ENCODE measurements at places on chromosomes 1 and 21. TPM values are rescaled to one million over a fixed set of nuclear protein-coding genes. Genes with fewer than 3 reads are reported as not detected.

DNA sequence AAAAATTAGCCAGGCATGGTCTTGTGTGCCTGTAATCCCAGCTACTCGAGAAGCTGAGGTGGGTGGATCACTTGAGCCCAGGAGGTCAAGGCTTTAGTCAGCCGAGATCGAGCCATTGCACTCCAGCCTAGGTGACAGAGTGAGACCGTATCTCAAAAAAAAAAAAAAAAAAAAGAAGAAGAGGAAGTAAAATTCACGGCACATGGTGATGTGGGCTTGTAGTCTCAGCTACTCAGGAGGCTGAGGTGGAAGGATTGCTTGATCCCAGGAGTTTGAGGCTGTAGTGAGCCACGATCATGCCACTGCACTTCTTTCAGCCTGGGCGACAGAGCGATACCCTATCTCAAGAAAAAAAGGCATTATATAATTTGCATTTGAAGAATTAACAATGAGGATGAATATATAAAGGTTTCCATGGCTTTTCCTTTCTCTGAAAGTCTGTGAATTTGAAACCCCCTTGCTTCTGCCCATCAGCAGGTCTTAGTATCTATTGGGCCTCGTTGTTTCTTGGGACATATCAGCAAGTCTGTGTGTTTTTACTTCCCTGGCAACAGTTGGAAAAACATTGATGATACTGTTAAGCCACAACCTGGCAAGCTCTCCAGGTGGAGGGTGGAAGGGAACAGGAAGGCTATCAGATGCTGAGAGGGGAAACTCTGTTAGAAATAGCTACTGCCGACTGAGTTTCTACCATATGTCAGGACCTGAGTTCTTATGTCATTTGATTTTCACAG, 4.6 kb upstream of the PLA2G2D start:
- DNase-seq: no peak

- DNase-seq: no peak
These were observed 118.9 kb downstream of the PRDM2 start for GRCh38 chr1:13818926-13819325.

The KIF2C gene
- total RNA-seq: 9.4 TPM

The C1QC gene
- 8.4 TPM for total RNA-seq

The OR10J1 gene
- not detected for total RNA-seq

Data from cerebellum (tissue), 4 donors.